ENCODE measurements at places on chromosomes 6 and 20.

DNA sequence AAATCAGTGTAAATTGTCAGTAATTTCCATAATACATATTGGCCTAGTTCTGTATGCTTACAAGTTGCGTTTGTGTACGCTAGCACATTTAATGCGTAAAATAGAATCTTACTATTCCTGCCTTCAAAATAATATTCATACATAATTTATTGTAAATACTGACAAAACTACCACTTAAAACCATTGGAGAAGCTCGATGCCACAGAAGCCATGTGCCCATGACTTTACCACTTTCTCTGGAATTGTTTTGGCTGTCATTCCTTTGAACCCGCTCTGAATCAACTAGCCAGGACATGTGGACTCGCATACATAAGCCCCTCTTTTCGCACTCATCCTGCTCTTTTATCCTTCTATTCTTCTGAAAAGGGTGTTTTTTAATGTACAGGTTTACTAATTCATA, 151.5 kb downstream of the TMEM242 start:
- DNase-seq, result no peak

- DNase-seq, result peak; percentile 39
Observed at GRCh38 chr20:40990542-40991120, 38.0 kb upstream of the TOP1 start.

GRCh38 chr20:1388741-1389483, 3.9 kb downstream of the FKBP1A start:
- DNase-seq, result no peak

DNA sequence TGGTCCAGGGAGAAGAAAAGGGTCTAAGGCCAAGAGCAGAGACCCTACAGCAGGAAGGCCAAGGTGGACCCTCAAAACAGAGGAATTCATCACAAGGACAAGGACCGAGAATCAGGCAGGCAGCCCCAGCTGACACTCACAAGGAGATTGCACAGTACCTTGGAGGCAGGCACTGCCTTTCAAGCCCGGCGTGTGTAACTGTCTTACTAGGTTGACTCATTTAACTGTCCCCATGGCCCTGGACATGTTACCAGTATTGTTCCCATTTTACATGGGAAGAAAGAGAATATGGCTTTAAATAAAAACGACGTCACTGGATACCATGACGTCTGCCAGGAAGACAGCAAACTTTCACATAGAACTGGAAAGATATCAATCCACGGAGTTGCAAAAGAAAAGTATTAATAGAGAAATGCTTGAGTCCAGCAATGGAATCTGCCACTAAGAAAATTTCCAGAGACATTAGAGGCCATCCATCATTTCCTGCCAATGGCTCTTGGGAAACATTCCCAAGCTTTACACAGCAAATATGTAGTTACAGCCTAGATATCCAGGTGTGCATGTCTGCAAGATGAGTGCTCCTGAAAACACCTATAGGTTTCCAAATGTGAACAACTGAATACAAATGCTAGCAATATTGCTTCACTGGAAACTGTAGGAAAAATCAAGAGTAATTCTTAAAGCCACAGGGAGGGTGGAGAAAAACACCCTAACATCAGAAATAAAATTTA, 111.5 kb upstream of the RPS6KA2 start:
- no peak for DNase-seq

- DNase-seq, result no peak
Observed at GRCh38 chr6:123804787-123805540, 1.3 kb downstream of the NKAIN2 start.

DNA sequence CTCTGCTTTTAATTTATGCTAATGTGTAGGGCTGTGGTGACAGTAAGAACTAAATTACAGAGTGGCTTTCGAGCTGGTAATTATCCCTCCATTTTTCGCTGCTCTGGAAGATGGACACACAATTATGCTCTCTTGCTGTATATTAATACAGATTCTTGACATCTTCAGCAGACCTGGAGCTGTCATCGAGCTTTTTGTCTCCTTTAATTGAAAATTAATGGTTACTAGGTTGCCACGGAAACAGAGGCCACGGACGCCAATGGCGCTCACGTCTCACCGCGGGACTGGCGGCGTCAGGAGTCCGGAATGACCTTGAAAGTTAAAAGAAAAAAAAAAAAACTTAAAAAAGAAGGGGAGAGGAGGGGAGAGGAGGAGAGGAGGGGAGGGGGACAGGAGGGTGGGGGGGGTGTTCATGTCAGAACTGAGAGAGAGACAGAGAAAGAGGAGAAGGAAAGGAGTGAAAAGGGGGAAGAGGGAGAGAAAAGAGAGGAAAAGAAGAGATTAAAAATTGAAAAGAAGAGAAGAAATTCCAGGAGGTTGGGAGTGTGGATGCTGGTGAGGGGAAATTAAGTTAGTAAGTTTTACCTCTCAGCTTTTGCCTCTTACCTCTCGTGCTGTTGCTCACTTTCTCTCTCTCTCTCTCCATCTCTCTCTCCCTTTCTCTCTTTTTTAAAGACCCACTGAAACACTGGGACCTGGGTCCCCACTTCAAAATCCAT, 22.1 kb upstream of the FOXP4 start:
- DNase-seq, result no peak

GRCh38 chr20:833450-834150, at the start of gene FAM110A:
FAM110A (plus strand) TSS chr20:833715; CDS start chr20:844805, 11,090 bp downstream.
- peak; percentile 95 for DNase-seq

DNA sequence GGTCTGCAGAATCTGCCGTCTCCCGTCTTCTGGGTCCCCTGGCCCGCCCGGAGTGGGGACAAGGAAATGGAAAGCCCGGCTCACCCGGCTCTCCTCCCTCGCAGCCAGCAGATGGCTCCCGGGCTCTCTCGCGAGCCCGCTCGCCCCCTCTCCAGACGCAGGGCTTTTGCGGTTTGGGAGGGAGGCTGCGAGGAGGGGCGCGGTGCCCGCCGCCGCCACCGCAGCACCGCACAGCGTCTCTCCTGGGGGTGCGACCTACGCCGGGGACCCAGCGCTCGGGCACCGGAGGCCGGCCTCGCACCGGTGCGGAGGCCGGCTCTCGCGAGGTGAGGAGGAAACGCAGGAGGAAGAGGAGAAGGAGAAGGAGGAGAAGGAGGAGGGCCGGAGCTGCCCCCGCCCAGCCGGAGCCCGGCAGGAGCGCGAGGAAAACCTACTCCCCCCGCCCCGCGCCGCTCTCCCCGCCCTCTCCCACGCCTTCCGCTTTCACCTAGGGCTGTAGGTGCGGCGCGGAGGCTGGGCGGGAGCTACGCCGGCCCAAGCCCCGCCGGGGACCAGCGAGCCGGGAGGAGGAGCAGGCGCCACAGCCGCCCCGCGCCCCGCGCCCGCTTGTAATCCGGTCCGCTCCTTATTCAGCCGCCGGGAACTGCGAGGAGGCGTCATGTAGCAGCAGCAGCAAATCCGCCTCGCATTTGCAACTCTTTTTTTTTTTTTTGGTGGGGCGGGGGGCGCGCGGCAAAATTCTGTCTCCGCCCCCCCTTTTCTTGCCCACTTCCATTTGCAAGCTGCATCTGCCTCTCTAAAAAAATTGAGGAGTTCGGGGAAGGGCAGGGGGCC, at the start of gene CARMIL1:
TSS of gene CARMIL1 (plus strand) at position 461 of the 834 bp plus-strand sequence. CDS start 422 bp downstream, outside the sequence.
- peak; percentile 36 for DNase-seq

DNA sequence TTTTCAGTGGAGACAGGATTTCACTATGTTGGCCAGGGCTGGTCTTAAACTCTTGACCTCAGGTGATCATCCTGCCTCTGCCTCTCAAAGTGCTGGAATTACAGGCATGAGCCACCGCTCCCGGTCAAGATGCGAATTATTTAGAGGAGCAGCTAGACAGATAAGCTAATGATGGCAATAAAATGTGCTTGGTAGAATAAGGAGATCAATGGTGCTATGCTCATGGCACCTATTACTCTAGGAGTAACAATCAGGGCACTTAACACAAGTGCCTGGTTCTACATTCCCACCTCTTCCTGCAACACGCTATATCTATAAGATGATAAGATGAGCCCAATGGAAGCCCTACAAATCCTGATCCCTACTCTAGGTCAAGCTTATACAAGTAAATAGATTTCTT, 61.4 kb upstream of the LOC128125822 start:
- no peak for DNase-seq

DNA sequence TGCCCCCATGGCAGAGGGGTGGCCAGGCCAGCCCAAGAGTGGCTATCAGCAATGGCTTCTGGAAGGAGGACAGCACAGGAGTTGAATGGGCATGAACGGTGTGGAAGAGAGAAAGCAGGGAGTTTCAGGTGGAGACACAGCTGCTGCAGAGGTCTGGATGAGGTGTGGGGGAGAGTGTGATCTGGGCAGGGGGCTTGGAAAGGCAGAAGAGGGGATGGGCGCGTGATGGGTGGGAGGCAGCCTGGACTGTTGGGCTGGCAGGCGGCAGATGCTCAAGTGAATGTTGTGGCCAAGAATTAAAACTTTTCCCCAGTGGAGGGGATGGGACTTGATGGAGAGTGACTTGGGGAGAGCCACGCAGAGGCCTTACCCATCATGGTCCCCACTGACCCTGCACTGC, 46.5 kb downstream of the TOX2 start:
- DNase-seq, result no peak

DNA sequence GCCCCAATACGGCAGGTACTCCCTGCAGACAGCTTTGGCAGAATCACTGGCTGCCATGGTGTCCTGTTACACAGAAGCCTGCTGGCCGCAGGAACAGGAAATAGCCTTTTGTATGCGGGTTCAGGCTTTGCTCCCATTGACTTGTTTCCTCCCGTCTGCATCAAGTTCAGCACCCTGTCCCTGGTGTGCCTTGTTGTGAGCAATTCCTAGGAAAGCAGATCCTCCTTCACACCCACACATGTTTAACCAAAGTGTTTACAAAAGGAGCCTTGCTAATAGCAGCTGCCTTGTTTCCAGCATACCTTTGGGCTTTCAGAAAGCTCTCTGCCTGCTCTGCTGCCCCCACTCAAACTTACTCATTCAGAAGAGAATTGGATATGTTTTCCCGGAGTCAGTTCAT, 127.2 kb upstream of the SUPT3H start:
- DNase-seq, result no peak

- no peak for DNase-seq
Observed at GRCh38 chr6:52304983-52305390, 20.4 kb upstream of the MCM3 start.

GRCh38 chr6:14040042-14040441, 77.5 kb upstream of the CD83 start:
- no peak for DNase-seq

GRCh38 chr20:43694763-43695162, 27.8 kb downstream of the MYBL2 start:
- DNase-seq, result no peak

DNA sequence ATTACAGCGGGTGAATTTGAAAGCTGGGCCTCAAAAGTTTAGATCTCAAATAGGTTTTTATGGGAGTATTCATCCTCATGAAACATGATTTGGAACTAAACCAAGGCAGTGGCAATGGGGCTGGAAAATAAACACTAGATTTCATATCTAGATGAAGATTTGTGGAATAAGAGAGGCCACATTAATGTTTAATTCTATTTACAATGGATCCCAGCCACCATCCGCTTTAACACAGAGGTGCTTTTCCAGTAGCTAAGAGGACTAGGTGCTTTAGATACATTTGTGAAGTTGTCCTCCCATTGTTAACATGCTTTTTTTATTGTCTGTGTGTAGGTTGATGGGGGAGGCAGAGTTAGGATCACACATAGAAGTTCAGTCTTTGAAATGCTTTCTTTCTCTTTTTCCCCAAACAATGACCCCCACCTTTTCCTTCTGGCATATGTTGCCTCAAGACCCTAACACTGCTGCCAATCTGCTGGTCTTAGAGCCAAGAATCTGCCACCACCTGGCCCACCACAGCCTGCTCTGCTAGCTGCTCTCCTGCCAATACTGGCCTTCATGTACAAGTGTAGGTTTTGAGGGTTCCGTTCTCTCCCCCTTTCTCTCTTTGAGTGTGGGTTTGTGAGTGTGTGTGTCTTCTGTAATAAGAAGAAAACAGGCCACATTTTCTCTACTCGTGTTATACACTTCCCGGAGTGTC, 27.8 kb upstream of the GFRAL start:
- DNase-seq, result no peak

DNA sequence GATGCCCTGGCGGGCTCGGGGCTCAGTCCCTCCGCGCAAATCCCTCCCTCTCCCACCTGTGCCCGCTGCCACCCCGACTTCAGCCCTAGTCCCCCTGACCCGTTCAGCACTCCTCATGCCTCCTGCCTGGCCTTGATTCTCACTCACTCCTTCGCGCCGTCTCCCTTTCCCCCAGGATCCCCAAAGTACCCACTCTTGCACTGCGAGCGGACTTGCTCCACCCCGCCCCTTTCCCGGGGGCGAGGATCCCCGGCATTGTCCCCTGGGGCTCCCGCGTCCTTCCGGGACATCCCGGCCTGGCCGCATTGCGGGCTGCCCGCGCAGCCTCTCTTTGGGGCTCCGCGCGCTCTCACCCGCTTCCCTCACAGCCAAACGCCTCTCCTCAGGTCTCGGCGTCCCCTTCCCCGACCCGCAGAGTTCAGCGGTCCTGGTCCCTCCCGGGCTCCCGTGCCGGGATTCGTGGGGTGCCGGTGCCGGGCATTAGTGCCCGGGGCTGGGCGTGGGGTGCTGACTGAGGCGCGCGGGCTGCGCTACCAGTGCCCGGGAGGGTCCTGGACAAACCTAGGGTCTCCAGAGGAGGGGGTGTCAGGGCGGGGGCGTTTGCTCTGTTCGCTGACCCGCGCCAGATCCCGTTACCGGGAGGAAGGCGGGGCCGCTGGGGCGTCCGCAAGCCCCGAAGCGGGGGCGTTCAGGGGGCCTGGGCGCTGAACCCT, 45.5 kb upstream of the SUPT3H start:
- DNase-seq, result no peak

DNA sequence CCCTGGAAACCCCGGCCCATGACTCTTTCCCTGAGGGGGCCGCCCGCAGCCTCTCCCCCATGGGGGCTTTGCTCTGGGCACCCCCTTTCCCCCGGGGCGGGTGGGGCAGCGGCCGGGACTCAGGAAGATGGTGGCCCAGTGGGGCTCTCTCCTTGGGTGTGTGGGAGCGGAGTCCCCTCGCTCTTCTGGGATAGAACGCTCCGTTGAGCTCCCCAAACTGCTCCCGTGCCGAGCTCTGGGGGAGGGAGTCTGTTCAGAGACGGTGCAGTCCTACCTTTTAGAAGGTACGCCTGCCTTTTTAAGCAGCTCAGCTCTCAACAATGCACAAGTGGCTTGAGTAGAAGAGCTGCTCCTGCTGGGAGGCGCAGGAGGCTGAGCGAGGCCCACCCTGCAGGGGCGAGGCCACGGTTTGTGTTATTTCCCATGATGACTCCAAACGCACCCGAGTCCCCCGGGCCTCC, 21.7 kb upstream of the BHLHE23 start:
- DNase-seq, result no peak

- DNase-seq, result no peak
Observed at GRCh38 chr6:169800668-169801395, 49.4 kb downstream of the ERMARD start.

- DNase-seq, result no peak
Observed at GRCh38 chr6:109794201-109794923, 103.3 kb downstream of the FIG4 start.

GRCh38 chr6:168113226-168113625, 34.2 kb upstream of the FRMD1 start:
- no peak for DNase-seq

GRCh38 chr20:61611401-61612180, 359.5 kb downstream of the CDH4 start:
- DNase-seq, result no peak

DNA sequence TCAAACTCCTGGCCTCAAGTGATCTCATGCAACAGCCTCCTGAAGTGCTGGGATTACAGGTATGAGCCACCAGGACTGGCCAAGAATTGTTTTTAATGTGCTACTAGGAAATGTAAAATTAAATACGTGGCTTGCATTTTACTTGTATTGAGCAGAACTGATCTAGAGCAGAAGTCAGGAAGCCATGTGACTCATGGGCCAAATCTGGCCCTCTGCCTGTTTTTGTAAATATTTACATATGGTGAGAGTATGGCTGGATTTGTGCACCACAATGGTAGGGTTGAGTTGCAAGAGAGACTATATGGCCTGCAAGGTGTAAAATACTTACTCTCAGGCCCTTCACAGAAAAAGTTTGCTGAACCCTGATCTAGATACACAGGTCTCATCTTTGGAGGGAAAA, 75.8 kb downstream of the LAMP5 start:
- no peak for DNase-seq
